ENCODE measurements at places on chromosomes 6 and 20.

- no peak for DNase-seq
Measured at GRCh38 chr6:126372626-126373025, 32.7 kb downstream of the CENPW start.

GRCh38 chr6:105814745-105815536 lies 271.2 kb upstream of the PRDM1 start:
- DNase-seq, result no peak

DNA sequence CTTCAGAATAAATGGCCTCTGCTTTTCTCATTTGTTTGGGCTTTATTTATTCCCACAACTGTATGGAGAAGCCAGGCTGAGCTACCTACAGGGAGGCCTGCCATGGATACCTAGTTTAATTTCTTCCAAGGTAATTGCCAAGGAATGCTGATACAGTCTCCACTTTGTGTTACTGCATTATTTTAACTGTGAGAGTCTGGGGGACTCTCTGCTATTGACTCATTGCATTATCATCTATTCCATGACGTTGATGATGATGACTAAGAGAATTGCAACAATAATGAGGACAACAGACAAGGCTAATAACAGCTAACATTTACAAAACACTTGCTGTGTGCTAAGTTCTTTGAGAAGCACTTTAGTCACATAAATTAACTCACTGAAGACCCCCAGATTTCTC lies 88.3 kb upstream of the COL21A1 start:
- no peak for DNase-seq

DNA sequence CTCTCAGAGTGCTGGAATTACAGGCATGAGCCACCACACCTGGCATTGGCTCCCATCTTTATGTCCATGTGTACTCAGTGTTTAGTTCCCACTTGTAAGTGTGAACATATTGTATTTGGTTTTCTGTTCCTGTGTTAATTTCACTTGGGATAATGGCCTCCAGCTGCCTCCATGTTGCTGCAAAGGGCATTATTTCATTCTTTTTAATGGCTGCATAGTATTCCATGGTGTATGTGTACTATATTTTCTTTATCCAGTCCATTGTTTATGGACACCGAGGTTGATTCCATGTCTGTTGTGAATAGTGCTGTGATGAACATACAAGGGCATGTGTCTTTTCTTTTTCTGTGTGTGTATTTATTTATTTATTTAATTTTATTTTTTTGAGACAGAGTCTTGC lies 47.7 kb downstream of the MYO6 start:
- no peak for DNase-seq
